Right renal cortex interstitium (tissue), 3 donors: ENCODE measurements at places on chromosomes 1 and 21. TPM values are rescaled to one million over a fixed set of nuclear protein-coding genes. Genes with fewer than 3 reads are reported as not detected.

- DNase-seq: no peak
Measured at GRCh38 chr1:76905876-76906595, 38.8 kb downstream of the ST6GALNAC5 start.

DNA sequence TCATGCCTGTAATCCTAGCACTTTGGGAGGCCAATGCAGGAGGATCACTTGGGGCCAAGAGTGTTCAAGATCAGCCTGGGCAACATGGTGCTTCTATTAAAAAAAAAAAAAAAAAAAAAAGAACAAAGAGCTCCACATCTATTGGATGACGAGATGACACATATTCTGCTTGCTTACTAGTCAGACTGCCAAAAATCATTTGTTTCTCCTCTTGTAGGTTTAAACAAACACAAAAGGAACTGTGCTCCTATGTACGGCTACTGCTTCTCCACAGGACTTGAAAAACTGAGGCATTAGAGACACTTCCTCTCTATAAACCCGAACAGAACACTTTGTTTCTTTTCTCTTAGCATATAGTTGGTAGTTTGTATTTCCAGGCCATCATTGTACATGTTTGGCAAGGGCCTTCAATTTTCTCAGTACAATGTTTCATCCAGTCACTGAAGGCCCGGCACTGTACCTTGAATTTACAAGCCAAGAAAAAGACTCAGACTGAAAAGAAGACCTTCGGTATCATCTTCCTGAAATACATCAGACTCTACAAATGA is 6.0 kb downstream of the TRIT1 start:
- no peak for DNase-seq

Gene PEA15
- polyA plus RNA-seq: 136 TPM

Gene TMEM125
- 15.9 TPM for polyA plus RNA-seq

GRCh38 chr1:197686702-197687355 is 88.5 kb downstream of the DENND1B start:
- DNase-seq: no peak

Gene TCEANC2
- polyA plus RNA-seq: 8.5 TPM

GRCh38 chr1:220824031-220824989 is 37.6 kb downstream of the MTARC1 start:
- no peak for DNase-seq
